Esophagus muscularis mucosa (tissue), 4 donors: ENCODE measurements at places on chromosomes 13 and 19. TPM values are rescaled to one million over a fixed set of nuclear protein-coding genes. Genes with fewer than 3 reads are reported as not detected.

DNA sequence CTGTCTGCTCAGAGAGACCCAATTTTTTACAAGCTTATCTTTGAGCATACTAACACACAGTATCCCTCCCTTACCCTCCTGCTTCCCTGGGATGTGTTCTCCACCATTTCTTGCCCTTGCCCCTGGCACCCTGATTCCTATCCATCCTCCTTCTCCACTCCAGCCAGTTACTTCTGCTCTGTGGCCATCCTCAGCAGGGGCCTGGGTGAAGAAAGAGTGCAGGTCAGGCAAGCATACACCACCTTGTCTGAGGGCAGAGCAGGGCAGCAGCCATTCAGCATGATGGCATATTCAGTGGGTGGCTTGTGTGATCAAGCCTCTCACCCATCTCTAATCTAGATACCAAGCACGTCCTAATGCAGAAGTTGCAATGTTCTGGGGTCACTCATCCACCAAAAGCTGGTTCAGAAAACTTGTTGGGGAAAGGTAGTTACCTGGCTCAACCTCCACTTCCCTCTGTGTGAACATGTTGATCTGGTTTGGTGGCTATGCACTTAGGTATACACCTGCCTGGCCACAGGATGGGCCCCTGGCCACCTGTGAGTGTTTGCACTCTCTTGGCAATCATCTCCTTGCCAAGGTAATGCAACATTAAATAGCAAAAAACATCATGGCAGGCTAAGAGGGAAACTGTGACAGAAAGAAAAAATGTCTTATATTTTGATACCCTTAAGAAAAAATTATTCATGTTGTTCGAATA, 900.3 kb upstream of the MIR17HG start:
- no peak for DNase-seq

PRRG2 gene
- 1.6 TPM for total RNA-seq

DNAAF3 gene
- not detected for total RNA-seq

DNA sequence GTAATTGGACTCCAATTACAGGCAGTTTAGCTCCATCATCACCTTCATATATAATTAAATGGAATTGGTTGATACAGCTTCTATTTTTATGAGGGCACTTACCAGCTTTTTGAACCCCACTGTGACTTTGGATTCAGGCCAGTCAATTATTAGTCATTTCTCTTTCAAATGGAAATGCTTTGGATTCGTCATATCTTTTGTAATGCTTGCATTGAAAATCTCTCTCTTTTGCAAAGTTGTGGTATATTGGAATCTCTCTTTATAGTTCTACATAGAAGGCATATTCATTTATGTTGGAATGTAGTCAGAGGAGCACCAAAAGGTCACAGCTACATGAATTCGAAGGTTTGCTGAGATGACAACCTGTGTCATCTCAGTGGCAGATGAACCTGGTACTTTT, 1074.3 kb upstream of the SLC10A2 start:
- DNase-seq: no peak

DNA sequence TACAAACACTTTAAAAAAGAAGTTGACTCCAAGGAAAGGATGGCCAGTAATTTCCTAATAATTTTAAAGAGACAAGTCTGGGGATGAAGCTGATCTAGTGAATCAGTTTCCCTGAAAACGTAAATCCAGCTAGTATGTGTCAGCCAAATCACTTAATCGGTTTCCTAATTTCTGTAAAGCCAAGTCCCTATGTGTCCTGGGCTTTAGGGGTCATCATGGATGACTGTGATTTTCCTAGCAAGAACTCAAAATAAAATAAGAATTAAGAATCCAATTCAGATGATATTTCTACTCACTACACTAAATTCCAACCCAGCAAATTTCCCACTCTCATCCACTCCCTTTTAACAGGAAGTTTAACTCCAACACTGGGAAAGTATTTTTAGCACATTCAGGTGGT, 35.9 kb downstream of the ELF1 start:
- no peak for DNase-seq

SYNGR4 gene
- not detected for total RNA-seq

DNA sequence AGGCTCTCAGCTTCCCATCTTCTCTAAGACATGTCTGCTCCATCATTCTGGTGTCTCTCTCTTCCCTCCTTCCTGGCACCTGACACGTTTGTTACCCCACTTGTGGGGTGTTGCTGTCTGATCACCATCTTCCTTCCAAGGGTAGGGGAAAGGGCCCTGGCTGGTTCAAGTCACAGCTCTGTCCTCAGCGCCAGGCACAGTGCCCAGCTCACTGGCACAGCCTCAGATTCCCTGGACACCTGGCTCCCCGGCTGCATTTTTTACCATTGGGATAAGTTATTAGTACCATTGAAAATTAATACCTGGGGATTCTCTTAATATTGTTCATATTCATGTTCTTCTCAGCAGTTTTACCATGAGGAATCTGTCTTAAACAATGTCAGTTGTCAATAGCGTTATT, 50.8 kb upstream of the LDLR start:
- DNase-seq: no peak

APOC4 gene
- not detected for total RNA-seq

ZNF534 gene
- 0.17 TPM for total RNA-seq

GRCh38 chr13:76461999-76462398, 424.2 kb downstream of the KCTD12 start:
- no peak for DNase-seq
